H1 (cell line): ENCODE measurements at places on chromosomes 13 and 19. TPM values are rescaled to one million over a fixed set of nuclear protein-coding genes. Genes with fewer than 3 reads are reported as not detected.
A peak's percentile ranks its signal among the peaks of the same experiment; 100 is the strongest.

DNA sequence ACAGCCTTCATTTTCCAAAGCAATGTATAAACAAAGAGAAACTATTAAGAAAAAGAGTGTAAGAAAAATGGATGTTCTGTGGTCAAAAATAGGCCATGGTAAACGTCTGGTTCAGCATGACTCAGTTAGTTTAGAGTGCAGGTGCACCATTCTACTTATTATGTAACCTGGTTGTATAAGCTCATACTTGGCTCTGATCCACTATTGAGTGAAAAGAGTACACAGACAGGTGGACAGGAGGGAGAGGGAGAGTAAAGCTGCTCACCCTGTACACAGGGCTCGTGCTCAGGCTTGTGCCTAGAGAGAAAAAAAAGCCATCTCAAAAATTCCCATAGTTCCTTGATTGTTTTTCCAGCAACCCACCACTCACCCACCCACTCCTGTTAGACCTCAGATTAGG lies 85.8 kb upstream of the ZNF91 start:
- no peak overlapping the region for H3K4me3 ChIP-seq
- no peak overlapping the region for H3K27ac ChIP-seq
- H3K27me3 ChIP-seq, result no peaks in the 10 kb centered on the region
- no peaks in the 10 kb centered on the region for H3K36me3 ChIP-seq
- DNase-seq, result no peak

DNA sequence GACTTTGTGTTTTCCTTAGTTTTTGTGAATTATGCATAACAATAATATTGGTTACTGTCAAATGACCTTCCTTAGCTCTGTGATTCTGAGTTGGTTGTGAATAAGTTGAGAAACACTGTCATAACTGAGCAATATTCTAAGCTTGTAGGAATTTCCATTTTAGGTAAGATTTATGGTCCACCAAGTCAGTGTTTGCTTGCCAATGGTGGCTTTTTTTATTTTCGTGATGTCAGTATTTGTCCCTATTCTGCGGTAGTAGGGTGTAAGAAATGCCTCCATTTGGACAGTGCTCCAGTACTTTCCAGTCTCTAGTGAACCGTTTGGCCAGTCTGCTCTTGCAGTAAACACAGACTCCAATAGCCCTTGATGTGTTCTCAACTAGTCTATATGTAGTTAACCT lies 94.7 kb downstream of the FRY start:
- no peak overlapping the region for H3K27ac ChIP-seq
- no peaks in the 10 kb centered on the region for H3K27me3 ChIP-seq
- no peaks in the 10 kb centered on the region for H3K4me1 ChIP-seq
- DNase-seq, result no peak
- no peaks in the 10 kb centered on the region for H3K36me3 ChIP-seq

DNA sequence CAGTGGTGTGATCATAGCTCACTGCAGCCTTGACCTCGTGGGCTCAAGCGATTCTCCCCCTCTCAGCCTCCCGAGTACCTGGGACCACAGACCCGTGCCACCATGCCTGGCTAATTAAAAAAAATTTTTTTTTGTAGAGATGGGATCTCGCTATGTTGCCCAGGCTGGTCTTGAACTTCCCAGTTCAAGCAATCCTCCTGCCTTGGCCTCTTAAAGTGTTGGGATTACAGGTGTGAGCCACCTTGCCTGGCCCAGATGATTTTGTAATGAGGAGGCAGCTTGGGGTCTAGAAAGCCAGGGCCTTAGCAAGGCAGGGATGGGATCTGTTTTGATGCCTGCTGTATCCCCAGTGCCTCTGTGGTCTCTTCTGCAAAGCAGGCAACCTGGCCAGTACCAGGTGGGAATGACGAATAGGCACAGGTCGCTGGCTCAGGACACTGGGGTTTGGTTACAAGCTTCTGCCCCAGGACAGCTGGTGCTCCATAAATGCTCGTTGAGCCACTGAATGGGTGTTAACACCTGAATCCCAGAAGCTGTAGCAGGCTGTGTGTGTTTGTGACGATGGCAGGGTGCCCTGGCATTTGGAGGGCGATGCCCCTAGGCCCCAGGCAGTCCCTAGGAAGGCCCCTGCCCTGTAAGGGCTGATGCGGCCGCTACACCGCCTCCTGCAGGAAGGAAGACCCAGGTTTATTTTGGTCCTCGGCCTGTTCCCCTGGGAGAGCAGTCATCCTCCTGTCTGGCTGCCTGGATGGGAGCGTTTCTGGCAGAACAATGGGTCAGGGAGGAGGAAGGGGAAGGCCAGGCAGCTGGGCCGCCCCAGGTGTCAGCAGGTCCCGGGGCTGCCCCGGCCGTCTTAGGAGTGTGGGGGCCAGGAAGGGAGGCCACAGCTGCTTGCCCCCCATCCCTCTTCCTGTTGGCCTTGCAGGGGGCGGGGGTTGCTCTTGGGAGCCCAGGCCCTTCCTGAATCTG lies 8.6 kb downstream of the TNFAIP8L1 start:
- no peaks in the 10 kb centered on the region for H3K27me3 ChIP-seq
- no peak for DNase-seq
- no peak overlapping the region for H3K27ac ChIP-seq
- no peaks in the 10 kb centered on the region for H3K36me3 ChIP-seq

- H3K27me3 ChIP-seq, result no peaks in the 10 kb centered on the region
- no peaks in the 10 kb centered on the region for H3K36me3 ChIP-seq
- H3K4me1 ChIP-seq, result no peaks in the 10 kb centered on the region
- no peak for DNase-seq
Measured at GRCh38 chr19:12260861-12261260, 33.8 kb downstream of the ZNF44 start.

DNA sequence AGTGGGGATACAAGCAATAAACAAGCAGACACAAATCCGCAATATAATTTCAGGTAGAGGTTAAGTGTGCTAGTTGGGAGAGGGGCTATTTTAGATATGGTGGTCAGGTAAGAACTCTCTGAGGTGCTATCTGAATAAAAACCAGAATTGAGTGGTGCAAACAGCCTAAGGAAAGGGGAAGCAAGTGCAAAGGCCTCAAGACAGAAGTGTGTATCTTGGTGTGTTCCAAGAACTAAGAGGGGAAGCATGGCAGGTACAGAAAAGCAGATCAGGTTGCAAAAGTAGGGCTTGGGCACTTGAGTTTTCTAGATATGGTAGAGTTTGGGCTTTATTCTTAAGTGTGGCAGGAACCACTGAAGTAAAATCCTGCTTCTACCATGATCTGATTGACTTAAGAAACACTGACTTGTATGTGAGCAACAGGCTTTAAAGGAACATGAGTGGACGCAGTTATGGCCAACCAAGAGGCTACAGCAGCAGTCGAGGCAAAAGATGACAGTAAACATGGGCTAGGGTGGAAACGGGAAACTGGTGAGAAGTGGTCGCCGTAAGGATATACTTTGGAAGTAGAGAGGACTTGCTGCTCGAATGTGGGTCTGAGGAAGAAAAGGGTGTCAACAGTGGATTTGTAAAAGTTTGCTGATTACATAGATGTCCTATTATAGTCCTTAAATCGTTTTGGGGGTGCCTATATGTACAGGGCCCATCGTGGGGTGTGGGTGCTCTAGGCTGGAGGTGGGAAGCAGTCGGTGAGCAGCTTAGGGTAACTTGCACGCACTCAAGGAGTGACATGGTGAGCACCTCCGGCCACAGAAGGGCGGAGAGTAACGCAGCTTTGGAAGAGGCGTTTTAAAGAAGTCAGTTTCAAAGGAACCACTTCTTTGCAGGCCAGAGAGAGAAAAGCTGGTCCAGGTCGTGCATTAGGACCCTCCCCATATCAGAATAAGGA lies 677 bp downstream of the TGDS start:
- H3K27ac ChIP-seq, result peak overlapping the region; percentile 68
- H3K36me3 ChIP-seq, result peaks cover 3% of the 10 kb centered on the region
- H3K4me3 ChIP-seq, result peak overlapping the region; percentile 70
- no peaks in the 10 kb centered on the region for H3K27me3 ChIP-seq

DNA sequence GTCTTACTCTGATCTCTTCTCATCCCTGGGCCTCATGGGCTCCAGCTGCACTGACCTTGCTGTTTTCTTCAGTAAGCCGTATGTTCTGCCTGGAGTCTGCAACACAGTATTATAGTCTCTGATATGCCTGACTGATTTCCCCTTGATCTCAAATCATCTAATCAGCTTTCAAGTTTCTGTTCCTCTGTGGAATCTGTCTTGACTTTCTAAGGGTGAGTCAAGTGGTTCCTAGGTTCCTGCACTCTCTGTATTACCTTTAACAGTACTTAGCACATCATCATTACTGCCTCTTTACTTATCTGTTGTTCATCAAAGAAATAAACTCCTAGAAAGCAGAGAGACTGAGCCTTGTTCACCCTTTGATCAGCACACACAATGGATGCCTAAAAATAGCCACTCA lies 350.7 kb downstream of the LMO7 start:
- no peaks in the 10 kb centered on the region for H3K36me3 ChIP-seq
- H3K27ac ChIP-seq, result no peak overlapping the region
- H3K4me1 ChIP-seq, result no peaks in the 10 kb centered on the region
- no peak overlapping the region for H3K4me3 ChIP-seq
- no peaks in the 10 kb centered on the region for H3K27me3 ChIP-seq

The CBARP gene
- total RNA-seq, result 14.7 and 18.0 TPM in 2 replicates

DNA sequence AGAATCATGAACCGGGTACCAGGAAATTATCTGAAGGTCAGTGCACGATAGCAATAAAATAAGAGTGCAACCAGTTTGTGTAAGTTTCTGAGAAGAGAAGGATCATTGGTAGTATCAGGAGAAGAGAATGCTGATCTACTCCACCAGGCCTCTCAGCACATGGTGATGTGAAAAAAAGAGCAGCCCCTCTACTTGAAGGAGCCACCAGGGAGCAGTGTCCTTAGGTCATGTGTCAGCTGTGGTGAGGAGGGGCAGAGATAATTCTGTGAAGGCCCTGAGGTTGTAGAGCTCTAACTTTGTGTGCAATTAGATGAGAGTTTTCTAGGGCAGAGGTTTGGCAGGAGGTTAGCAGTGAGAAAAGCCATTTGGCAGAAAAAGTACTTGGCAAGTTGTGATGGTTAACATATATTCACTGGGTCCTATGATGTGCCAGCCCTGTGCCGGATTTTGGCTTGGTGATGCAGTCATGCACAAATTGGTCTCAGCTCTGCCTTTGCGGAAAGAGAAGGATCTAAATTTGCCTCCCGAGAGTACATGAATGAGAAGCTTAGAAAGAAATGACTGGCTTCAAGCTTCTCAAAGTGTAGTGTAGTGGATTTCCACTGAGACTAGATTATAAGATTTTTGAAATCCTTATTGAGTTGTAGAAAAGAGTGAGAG lies 19.2 kb upstream of the ZC3H13 start:
- no peaks in the 10 kb centered on the region for H3K27me3 ChIP-seq
- H3K4me1 ChIP-seq, result no peaks in the 10 kb centered on the region
- DNase-seq, result no peak
- H3K36me3 ChIP-seq, result no peaks in the 10 kb centered on the region
- H3K27ac ChIP-seq, result no peak overlapping the region

The EDDM13 gene
- total RNA-seq, result not detected in 2 replicates

The LPAR2 gene
- total RNA-seq, result 47.1 and 47.6 TPM in 2 replicates

DNA sequence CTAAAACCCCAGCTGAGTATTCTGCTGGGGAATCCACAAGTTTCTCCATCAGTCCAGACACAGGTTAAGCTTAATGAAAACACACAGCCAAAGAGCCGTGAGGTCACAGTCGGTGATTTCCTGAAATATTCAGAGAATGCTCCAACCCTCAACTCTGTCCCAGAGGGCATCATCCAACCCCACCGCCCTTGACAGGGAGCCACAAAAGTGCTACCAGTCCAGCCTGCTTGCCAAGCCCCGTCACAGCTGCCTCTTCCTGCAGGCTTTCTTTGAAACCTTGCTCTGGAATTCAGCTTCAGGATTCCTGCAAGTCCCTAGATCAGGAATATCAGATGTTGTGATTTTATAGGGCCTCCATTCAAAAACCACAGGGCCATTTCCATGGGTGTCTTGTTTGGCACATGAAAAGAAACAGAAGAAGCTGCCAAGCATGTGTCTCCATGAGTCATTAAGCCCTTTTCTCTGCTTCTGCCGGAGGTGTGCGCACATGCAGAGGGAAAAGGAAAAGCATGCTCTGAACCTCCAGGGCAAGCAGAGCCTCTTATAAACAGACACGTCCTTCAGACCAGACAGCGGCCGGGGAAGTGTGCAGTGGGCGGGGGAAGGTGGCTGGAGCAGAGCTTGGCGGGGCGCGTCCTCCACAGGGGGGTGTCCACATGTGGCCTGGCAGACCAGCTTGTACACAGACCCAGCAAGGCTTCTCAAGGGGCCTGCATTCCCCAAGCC lies 164.7 kb downstream of the KATNAL1 start:
- no peak overlapping the region for H3K27ac ChIP-seq

The KLK10 gene
- total RNA-seq, result 4.5 and 4.8 TPM in 2 replicates

The ZNF229 gene
- 3.0 and 3.9 TPM in 2 replicates for total RNA-seq

DNA sequence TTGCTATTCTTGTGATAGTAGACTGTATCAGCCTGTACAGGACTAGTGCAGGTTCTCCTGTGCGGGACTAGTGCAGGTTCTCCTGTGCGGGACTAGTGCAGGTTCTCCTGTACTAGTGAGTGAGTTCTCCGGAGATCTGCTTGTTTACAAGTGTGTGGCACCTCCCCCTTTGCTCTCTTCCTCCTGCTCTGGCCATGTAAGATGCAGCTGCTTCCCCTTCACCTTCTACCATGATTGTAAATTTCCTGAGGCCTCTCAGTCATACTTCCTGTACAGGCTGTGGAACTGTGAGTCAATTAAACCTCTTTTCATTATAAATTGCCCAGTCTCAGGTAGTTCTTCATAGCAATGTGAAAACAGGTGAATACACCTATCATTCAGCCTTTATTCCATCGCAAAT lies 289.6 kb downstream of the TEX29 start:
- no peak overlapping the region for H3K4me3 ChIP-seq
- H3K27ac ChIP-seq, result no peak overlapping the region
- H3K27me3 ChIP-seq, result no peaks in the 10 kb centered on the region
- H3K36me3 ChIP-seq, result no peaks in the 10 kb centered on the region
- no peaks in the 10 kb centered on the region for H3K4me1 ChIP-seq
- no peak for DNase-seq

DNA sequence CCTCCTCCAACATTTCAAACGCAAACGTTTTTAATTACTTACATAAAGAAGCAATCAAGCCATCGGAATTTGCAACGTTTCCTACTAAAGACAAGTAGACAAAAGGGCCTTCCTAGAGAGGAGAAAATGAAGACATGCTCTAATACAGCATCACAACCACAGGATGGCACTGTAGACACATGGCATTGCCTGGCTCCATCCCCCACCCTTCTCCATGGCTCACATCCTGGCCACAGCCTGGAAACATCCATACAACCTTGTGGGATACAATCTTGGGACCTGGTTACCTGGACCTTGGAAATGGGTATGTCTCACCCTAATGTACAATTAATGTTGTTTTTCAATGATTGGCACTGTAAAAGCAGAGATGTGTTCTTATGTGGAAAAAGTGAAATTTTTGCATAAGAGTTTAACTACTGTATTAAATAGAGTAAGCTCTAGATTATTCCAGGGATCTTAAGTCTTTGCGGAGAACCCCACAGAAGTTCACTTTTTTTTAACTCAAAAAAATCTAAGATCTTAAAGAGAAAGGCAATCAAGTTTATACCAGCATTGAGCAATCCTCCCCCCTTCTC lies 21.5 kb downstream of the EBPL start:
- H3K27me3 ChIP-seq, result no peaks in the 10 kb centered on the region
- H3K36me3 ChIP-seq, result peaks cover 16% of the 10 kb centered on the region
- no peaks in the 10 kb centered on the region for H3K4me1 ChIP-seq
- DNase-seq, result peak; percentile 57
- no peak overlapping the region for H3K27ac ChIP-seq
